ENCODE measurements at places on chromosomes 4 and X.
A peak's percentile ranks its signal among the peaks of the same experiment; 100 is the strongest.

DNA sequence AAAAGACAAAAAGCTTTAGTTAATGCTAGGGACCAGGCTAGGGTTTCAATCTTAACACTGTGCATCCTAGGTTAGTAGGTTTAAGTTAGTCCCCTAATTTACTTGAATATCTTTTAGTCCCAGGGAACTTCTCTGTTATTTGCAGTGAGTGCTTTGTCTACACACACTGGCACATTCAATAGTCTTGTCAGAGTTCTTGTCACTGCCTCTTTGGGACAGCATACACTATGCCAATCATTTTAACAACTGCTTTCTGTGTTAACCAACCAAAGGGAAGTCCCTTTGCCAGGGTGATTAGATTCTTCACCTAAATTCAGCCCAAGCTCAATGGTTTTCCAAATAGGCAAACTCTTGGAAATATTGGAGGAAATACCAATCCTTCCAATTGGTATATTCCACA, 221.8 kb upstream of the IGFBP7 start:
- DNase-seq, result no peak

DNA sequence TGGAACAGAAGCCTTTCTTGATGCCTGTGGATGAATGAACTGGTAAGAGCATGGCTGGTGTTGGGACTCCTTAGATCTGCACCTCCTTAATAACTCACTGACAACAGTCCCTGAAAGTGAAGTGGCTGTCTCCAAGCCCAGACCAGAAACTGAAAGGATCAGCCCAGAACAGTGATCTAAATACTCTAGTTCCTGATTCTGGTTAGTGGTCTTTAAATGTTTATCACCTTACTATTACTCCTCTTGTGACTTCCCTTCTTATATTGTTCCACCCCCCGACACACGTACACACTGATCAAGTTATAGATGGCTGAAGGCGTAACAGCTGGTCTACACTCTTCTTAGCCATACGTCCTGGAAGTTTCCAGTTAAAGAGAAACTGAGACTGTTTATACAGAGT, 33.8 kb upstream of the ARMCX2 start:
- DNase-seq, result no peak

DNA sequence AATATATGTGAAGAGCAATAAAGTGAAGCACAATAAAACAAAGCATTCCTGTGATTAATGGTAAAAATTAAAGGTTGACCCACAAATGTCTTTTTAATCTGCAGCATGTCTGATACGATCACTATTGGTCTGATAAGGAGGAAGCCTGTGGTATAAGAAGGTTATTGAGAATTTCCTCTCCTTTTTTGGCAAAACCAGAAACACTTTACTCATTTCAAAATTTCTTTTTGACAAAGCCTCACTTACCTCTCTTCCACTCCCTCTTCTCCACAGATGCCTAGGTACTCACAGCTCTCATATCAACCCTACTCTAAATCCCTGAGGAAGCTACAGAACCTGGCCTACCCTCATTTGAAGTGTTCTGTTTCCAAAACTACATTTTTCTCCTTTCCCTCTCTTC, 56.1 kb downstream of the TSPAN5 start:
- DNase-seq, result no peak

DNA sequence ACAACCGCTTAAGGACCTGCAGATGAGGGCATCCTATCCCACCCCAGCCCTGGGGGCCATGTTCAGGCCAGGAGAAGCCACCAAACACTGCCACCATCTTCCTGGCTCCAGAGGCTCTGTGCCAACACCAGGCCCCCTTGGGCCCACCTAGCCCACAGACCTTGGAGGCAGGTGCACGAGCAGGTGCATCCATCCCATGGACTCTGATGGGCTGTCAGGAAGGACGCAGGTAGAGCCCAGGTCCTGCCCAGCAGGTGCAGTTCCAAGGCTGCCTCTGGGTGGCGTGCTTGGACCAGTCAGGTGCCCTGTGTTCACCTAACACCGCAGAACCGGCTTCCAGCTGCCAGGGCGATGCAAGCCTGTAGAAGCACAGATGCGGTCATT, 22.8 kb upstream of the PDE6B start:
- DNase-seq, result no peak

GRCh38 chrX:142052238-142052637, 148.5 kb downstream of the MAGEC1 start:
- DNase-seq, result no peak

GRCh38 chr4:173919196-173919595, 364.3 kb downstream of the FBXO8 start:
- DNase-seq, result no peak

- no peak for DNase-seq
These were observed 24.5 kb downstream of the ZNF41 start for GRCh38 chrX:47458528-47458927.

- no peak for DNase-seq
These were observed 196.9 kb downstream of the ANKRD50 start for GRCh38 chr4:124515591-124515990.

GRCh38 chr4:27094783-27095182, 234.1 kb downstream of the STIM2 start:
- no peak for DNase-seq

DNA sequence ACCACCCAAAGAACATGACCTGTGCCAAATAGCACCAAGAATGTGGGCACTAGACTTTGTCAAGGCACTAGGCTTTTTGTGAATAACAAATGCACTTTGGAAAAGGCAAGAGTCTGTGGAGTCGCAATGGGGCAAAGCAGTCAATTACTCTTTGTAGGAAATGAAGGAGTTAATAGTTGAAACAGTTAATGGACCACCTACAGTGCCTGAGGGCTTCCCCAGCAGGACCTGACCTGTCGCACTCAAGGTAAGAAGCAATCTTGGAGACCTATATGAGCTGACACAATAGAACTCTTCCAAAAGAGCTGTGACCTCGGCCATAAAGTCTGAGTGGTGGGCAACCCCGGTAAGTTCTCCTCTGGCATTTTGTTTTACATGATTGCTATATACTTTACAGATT, 49.2 kb upstream of the CAPN6 start:
- no peak for DNase-seq

DNA sequence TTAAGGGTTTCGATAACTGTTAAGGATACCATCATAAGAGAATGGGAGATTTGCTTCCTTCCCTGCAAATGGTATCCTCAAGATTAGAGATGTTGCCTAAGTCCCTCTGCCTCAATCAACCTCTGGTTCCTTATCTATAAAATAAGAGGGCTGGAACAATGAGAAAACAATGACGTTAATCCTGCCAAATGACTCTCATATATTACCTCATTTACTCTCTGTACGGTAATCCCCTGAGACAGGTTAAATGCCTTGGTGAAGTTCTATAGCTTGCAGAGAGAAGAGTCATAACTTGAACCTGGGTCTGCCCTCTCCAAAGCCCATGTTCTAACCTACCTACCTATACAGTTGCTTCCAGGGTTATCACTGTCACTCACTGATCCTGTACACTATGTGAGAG, 100.2 kb upstream of the OTUD4 start:
- no peak for DNase-seq

DNA sequence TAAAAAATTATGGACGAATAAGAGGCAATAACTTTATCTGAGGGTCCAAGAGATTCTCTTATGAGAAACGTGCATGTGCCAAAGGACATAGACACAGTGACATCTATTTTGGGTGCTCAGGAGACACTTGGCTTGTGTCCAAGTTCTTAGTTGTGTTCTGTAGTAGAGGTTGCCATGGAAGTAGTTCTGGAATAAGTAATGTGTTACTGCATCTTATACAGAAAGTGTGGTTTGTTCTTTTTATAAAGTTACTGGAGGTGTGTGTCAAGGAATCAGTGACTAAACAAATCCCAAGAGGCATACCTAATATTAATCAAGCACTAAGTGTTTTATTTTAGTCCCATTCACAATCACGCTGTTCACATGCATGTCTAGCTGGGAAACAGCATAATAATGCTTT, 305.7 kb downstream of the ARHGAP24 start:
- no peak for DNase-seq

DNA sequence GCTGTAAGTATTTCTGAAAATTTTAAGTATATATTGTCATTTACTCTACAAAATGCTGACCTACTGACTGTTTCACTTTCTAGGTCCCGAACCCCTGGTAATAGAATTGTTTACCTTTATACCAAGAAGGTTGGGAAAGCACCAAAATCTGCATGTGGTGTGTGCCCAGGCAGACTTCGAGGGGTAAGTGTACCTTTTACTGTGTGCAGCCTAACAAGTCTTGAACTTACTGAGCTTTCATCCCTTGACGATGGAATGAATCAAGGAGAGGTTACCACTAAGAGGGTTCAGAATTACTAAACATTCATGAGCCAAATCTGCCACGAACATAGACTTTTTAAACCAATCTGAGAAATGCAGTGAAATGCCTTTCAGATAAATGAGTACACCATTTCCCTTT, 1.6 kb downstream of the RPL34 start:
- no peak for DNase-seq

DNA sequence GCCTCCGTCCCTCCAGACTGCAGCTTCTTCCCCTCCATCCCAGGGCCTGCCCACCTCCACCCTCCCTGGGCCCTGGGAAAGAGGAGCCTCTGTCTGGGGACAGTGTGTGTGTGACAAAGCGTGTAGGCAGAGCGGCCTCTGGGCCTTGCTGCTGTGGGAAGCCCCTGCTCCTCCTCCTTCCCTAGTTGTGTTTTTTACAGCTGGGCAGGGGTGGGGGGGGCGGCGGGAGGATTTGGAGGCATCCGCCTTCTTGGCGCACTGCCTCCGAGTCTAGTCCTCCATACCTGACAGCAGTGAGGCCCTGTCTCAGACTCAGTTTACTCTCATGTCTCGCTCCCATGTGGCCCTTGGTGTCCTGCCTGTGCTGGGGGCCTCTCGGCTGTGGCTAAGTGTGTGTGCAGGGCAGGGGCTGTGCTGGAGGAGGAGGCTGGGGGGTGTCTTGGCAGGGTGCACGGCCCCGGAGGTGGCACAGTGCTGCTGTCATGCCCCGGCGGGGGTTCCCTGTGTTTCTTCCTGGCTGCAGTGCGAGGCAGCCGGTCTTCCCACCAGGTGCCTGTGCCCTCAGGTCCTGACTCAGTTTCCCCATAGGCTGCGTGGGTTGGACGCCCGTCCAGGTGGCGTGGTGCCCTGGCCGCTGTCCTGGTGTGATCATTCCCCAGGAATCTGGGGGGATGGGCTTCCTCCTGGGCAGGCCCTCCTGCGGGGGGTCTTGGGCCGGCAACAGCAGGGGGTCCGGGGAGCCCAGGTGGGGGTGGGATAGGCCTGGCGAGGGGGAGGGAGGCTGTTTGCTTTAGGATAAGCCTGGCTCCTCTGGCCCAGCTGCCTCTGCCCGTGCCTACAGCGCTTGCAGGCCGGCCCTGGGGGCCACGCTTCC, 7.0 kb downstream of the FGFRL1 start:
- DNase-seq, result no peak

GRCh38 chr4:184807256-184807655, 18.5 kb downstream of the ACSL1 start:
- DNase-seq, result no peak

- no peak for DNase-seq
These were observed 82.3 kb upstream of the OGT start for GRCh38 chrX:71450433-71451106.

GRCh38 chrX:129719931-129720530, 18.7 kb upstream of the XPNPEP2 start:
- DNase-seq, result no peak

GRCh38 chrX:110001740-110002299, 1.1 kb upstream of the TMEM164 start:
- no peak for DNase-seq

DNA sequence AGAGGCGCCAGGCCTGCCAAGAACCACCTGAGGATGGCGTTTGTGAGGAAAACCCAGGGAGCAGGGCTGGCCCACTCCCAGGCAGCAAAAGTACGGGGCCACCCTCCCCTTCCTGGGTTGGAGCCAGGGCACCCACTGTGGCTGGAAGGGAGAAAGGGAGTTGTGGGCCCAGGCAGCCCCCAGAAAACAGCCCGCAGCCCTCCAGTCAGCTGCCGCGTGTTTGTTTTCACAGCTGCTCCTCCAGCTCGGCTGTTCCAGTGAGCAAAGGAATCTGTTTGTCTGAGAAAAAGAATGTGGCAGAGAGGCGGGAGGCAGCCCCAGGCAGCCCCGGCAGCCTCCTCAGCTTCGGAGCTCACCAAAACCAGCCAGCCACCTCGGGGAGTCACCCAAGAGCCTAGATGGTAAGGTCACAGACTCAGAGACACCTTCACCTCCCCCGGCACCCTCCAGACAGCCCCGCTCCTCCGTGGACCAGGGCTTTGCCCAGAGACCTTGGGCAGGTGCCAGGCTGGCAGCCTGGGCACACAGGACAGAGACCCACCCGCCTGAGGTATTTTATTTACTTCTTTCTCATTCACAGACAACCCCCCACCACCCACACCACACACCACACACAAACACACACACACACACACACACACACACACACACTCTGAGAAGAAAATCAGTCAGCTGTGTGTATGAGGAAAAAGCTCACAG, 338.1 kb downstream of the BCOR start:
- DNase-seq, result peak; percentile 41

DNA sequence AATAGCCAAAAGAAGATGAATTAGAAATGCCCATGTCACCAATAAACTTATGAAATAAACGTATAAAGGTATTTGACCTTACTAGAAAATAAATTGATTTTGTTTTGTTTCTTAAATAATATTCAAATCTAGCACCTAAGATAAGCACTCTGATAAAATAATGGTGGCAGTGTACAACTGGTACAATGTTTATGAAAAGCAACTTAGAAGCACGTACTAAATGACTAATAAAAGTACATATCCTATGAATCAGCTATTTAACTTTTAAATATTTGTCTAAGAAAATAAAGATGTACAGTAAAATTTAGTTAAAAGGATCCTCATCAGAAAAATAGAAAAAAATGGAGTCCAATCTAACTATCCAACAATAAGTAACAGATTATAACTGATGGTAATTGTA, 6.7 kb downstream of the MANBA start:
- DNase-seq, result no peak

GRCh38 chr4:168886351-168886750, 123.7 kb downstream of the CBR4 start:
- DNase-seq, result no peak

DNA sequence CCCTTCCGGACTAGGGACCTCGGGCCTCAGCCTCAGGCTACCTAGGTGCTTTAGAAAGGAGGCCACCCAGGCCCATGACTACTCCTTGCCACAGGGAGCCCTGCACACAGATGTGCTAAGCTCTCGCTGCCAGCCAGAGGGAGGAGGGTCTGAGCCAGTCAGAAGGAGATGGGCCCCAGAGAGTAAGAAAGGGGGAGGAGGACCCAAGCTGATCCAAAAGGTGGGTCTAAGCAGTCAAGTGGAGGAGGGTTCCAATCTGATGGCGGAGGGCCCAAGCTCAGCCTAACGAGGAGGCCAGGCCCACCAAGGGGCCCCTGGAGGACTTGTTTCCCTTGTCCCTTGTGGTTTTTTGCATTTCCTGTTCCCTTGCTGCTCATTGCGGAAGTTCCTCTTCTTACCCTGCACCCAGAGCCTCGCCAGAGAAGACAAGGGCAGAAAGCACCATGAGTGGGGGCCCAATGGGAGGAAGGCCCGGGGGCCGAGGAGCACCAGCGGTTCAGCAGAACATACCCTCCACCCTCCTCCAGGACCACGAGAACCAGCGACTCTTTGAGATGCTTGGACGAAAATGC, at the start of gene WAS:
TSS of gene WAS (plus strand) at position 389 of the 572 bp plus-strand sequence. CDS start at position 444, 55 bp downstream.
- no peak for DNase-seq

- DNase-seq, result no peak
These were observed 545.7 kb upstream of the PABPC4L start for GRCh38 chr4:134747108-134747805.

Data from AG04449 (cell line).